ENCODE measurements at places on chromosomes 4 and X. TPM values are rescaled to one million over a fixed set of nuclear protein-coding genes. Genes with fewer than 3 reads are reported as not detected.

- no peak for DNase-seq
These were observed 31.6 kb downstream of the TMEM31 start for GRCh38 chrX:103742339-103742738.

DNA sequence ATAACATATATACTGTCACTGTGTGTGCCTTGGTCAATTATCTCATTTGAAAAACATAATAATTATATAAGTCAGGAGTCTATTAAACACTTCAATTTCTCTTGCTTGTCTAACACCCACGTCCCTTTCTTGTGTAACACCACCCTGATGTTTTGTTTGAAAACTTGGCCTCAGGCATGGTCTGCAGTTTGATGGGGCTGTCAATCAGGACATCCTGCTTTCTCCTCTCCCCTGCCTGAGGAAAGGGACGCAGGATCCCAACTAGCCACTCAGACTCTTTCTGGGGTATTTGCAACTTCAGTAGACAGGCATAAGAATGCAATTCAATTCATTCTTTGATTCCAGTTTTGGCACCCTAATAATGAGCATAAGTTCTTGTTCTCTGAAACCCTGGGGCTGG is 48.8 kb downstream of the DKK2 start:
- no peak for DNase-seq

- DNase-seq: no peak
These were observed 441.9 kb downstream of the SPRY1 start for GRCh38 chr4:123838474-123838873.

DNA sequence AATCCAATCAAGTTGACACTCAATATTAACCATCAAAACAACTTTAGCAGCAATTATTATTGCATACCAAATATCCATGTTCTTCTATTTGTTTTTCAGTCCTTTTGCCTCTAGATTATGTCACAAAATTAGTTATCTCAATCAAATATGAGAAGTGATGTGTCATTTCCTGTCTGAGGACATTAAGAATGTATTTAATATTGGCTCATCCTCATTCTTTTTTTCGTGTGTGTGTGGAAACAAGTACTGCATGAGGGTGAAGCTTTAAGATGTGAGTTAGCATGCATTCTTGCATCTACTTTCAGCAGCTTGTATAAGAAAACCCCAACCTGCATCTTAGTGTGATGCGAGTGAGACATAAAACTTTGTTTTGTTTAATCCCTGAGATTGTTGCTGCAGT is 301.4 kb downstream of the GRIA2 start:
- no peak for DNase-seq

- DNase-seq: no peak
These were observed 75.1 kb downstream of the PRKX start for GRCh38 chrX:3638280-3638873.

- DNase-seq: no peak
These were observed 74.1 kb upstream of the BMP3 start for GRCh38 chr4:80956421-80956820.

DNA sequence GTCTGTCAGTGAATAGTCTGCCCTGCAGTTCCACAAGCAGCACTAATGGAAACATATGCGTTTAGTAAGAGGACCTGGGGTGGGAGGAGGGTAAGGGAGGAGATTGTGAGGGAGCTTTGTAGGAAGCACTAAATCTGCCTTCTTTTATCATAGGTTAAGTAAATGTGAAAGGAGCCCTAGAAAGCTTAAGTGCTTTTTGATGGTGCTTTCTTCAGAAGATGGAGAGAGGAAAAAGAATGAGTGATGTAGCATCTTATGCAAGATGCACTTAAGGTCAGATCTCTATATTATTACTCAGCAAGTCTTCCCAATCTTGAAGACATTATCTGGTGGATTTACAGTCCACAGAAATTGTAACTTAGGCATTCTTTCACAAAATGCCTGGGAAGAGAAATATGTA is 322.7 kb downstream of the PDHA2 start:
- DNase-seq: no peak

- no peak for DNase-seq
These were observed 22.6 kb downstream of the SYNPO2 start for GRCh38 chr4:118911238-118911703.

- DNase-seq: no peak
These were observed 9.8 kb upstream of the SLC9B1 start for GRCh38 chr4:103029300-103029699.

DNA sequence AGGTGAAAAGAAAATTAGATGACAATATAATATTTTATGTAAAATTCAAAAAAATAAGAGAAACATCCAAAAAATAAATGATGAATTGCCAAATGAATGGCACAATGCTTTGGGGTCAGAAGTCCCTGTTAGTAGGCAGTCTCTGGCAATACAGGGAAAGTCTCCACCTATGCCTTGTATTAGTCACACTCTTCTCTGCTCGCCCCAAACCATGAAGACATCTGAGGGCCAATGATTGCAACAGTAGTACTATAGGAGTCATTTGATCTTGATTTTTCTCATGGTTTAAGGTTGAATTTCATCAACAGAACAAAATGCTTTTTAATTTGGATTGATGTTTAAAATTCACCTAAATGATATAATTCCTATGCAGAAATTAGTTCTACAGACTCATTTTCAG is 3.9 kb upstream of the PRSS12 start:
- no peak for DNase-seq

DNA sequence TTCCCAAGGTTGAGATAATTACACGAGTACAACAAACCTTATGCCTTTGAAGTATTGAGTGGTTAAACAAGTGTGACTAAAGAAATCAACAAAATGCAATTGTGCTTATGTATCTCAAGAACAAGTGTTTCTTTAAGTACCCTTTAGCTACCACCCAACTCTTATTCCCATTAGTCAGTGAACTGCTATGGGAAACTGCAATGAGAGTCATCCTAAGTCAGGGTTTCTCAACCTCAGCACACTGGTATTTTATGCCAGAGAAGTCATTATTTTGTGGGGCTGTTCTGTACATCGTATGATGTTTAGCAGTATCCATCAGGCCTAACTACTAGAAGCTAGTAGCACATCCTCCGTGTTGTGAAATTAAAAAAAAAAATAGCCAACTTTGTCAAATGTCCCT is 549.1 kb upstream of the BOD1L1 start:
- DNase-seq: no peak

DNA sequence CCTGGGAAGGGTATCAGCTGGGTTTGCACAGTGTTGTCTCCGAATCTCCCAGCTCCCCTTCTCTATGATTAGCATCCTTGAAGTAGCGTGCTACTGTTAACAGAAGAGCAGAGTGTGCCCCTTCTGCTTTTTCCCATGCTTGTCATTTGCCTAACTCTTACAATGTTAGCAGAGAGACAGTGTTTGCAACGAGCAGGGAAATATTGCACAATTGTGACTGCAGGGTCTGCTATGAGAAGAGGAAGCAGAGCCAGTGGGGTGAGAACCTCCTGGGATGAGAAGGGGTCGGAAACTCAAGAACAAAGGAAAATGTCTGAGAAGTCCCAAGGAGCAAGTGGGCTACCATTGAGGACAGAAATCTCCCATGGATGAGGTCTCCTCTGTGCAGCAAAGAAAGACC is 7.8 kb upstream of the CHRNA9 start:
- DNase-seq: no peak

- DNase-seq: no peak
These were observed 840 bp downstream of the GUF1 start for GRCh38 chr4:44679060-44679459.

GRCh38 chr4:107931775-107932321 is 499 bp downstream of the CYP2U1 start:
- DNase-seq: peak; percentile 17

- no peak for DNase-seq
These were observed 107.9 kb downstream of the ABLIM2 start for GRCh38 chr4:8050555-8051206.

- no peak for DNase-seq
These were observed 362.4 kb downstream of the ARHGAP24 start for GRCh38 chr4:85837439-85837733.

- DNase-seq: no peak
These were observed 246.7 kb downstream of the PALLD start for GRCh38 chr4:168743601-168744000.

DNA sequence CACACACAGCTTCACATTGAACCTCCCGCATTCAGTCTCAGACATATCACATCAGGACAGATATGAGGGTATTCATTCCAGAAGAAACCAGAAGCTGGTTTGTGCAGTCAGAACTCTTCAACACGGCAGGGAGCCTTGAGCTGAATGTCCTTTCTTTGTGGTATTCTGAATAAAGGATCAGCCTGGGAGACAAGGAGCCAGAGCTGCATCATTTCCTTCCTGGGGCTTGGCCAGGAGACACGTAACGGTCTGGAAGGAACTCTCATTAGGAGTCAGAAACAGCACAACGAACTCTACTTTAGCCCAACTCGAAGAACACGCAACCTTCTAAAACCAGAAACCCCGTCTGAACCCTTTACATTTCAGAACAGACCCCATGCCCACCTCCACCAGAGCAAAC is 46.4 kb downstream of the KDR start:
- no peak for DNase-seq

- no peak for DNase-seq
These were observed 110.9 kb downstream of the AREG start for GRCh38 chr4:74555843-74556242.

- no peak for DNase-seq
These were observed 49.1 kb downstream of the APOOL start for GRCh38 chrX:85052636-85053343.

GRCh38 chr4:151786158-151786495 is 25.3 kb upstream of the GATB start:
- no peak for DNase-seq

GRCh38 chrX:38717871-38718270 is 83.4 kb upstream of the MID1IP1 start:
- DNase-seq: peak; percentile 3

- peak; percentile 9 for DNase-seq
These were observed 284.7 kb downstream of the CAMK2D start for GRCh38 chr4:113476800-113477199.

DNA sequence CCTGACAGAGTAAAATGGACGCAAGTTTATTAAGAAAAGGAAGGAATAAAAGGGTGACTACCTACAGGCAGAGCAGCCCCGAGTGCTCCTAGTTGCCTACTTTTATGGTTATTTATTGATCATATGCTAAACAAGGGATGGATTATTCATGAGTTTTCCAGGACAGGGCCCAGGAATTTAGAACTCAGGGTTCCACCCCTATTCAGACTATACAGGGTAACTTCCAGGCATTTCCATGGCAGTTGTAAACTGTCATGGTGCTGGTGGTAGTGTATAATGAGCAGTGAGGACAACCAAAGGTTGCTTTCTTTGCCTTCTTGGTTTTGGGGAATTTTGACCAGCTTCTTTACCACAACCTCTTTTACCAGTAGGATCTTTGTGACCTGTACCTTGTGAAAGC is 27.7 kb upstream of the CXCL3 start:
- DNase-seq: no peak

DNA sequence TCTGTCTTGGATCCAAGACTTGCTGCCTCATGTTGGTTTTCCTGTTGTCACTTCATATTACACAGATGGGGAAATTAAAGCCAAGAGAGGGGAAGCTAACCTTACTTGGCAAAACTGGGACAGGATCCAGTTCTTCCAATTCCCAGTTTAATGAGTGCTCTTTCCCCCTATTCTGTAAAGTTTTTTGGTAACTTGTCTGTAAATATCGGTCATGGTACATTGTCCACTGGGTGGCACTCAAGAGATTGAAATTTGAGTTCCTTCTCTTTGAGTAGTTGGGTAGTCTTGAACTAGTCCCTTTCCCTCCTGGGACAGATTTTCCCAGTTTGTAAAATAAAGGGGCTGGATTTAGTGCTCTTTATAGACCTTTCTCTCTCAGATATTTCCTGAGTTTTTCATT is 12.4 kb upstream of the EOLA2 start:
- no peak for DNase-seq

- DNase-seq: no peak
These were observed 159.1 kb downstream of the AFF2 start for GRCh38 chrX:148659481-148659880.

- no peak for DNase-seq
These were observed 61.1 kb upstream of the HCCS start for GRCh38 chrX:11050013-11050412.

- DNase-seq: no peak
These were observed 8.9 kb upstream of the NAA11 start for GRCh38 chr4:79334783-79335182.

- DNase-seq: no peak
These were observed 4.8 kb downstream of the C4orf54 start for GRCh38 chr4:99652596-99653436.

- no peak for DNase-seq
These were observed 35.9 kb downstream of the SUPT20HL1 start for GRCh38 chrX:24396236-24396930.

DNA sequence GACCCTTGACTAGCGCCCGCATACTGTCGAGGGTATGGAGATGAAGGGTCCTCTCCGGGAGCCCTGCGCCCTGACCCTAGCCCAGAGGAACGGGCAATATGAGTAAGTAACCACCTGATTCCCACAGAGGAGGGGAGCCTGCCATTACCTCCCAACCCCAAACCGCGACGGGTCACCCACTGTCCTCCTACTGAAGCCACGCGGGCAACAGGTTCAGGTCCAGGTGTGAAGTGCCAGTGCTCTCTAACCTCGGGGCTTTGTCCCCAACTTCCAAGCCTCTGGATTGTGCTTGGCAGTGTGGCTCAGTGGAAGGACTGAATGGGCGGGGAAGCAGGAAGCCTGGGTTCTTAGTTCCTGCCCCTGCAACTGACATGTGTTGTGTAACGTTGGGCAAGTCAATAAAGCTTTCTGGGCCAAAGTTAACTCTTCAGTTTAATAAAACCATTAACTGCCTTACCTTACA is 694 bp downstream of the OCRL start:
- no peak for DNase-seq

Gene NDST4
- not detected for total RNA-seq

Gene RTL9
- not detected for total RNA-seq

Gene MAGIX
- total RNA-seq: 1.2 TPM

Gene L1CAM
- 1.1 TPM for total RNA-seq

Gene LRIT3
- total RNA-seq: 0.20 TPM

Gene RAB33A
- total RNA-seq: 34.8 TPM

Gene CXCL1
- not detected for total RNA-seq

Gene CXorf65
- 7.5 TPM for total RNA-seq

Gene RELL1
- total RNA-seq: 15.1 TPM

Gene CYLC1
- total RNA-seq: not detected

Gene TCEAL2
- total RNA-seq: not detected

Gene PAGE2B
- 1.6 TPM for total RNA-seq

Gene FAT4
- total RNA-seq: not detected

Gene PPEF2
- 0.54 TPM for total RNA-seq

Gene SPANXD
- not detected for total RNA-seq

Gene CYTL1
- total RNA-seq: not detected

Gene PABPC1L2A
- total RNA-seq: not detected

All from activated naive CD4-positive, alpha-beta T cell treated with anti-CD3 and anti-CD28 coated beads, Interleukin-2, amount 50 U/mL, for 72 hours (primary cell).